Omental fat pad (tissue), 4 donors: ENCODE measurements at places on chromosomes 5 and 9.
A peak's percentile ranks its signal among the peaks of the same experiment; 100 is the strongest.

DNA sequence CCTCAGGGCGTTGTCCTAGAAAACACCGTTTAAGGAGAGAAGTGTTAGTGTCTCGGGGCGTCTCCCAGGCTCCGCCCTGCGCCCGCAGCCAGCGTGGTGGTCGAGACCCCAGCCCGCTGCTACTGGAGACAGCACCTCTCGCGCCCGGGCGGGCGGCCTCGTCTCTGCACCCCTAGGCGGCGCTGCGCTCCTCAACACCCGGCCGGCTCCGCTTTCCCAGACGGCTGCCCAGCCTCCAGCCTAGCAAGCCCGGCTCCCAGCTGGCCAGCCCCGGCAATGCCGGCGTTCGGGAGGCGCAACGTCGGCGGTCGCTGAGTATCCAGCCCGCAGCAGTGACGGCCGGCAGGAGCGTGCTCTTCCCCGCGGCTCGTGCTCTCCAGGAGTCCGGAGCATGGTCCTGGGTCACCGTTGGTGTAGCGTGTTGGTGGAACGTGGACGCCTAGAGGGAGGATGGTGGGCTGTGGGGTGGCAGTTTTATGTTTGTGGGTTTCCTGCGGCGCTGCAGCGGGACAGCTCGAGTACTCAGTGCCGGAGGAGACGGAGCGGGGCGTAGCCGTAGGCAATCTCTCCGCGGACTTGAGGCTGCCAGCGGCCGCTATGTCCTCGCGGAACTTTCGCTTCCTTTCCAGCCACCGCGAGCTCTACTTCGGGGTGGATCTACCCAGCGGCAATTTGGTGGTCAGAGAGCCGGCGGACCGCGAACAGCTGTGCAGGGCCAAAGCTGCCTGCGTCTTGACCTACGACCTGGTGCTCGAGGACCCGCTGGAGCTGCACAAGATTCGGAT, 536 bp downstream of the PCDHAC1 start:
- DNase-seq, result peak; percentile 63

GRCh38 chr5:124172389-124173003, 573.9 kb downstream of the ZNF608 start:
- DNase-seq, result no peak

DNA sequence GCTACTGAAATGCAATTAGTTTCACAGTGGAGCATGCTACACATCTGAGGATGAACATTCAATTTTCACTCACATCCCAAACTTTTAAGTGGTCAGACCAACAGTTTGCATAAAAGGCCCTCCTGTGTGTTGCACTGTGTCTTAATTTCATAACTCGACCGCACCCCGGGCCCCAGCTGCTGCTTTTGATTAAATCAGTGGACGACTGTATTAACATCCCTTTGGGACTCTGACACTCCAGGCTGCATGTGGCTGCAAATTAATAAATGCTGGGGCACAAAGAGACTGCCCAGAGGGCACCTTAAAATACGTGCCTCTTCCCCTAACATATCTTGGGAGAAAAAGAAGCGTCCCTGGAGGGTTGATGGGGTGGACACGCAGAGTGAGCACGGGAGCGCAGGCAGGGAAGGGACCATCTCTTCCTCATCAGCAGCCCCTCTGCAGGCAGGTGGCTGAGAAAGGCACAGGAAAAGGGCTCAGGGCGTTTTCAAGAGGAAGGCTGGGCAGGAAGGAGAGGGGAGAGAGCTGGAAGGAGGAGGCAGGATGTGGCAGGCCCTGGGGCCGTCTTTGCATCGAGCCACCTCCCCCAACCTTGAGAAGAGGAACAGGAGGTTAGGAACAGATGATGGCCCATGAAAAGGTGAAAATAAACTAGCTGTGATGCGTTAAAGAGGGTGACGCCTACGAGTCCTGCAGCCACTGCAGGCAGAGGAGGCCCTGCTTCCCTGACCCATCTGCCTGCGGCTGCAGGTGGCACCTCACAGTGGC, 18.6 kb downstream of the MED10 start:
- no peak for DNase-seq

GRCh38 chr9:129868872-129869486, 33.7 kb downstream of the USP20 start:
- no peak for DNase-seq

- DNase-seq, result no peak
Observed at GRCh38 chr5:92418341-92418740, 1035.2 kb upstream of the ARRDC3 start.

- DNase-seq, result no peak
Observed at GRCh38 chr5:139513852-139514485, 31.4 kb upstream of the STING1 start.

DNA sequence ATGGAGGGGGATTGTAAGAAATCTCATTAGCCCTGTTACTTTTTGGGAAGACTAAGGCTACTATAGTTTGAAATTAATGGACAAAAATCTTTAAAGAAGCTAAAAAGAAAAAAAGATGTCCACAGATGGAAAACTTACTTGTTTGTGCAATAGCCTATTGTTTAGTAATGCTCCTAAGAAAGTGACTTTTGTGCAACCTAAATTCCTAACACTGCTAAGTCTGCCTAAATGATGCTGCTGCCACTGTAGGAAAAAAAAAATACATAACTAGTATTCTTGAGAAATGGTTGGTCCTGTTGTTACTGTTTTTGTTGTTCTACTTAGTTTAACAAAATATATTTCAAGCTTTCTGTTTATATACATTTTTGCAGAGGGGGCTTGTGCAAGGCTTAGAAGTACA, 108.2 kb upstream of the NR3C1 start:
- DNase-seq, result no peak

GRCh38 chr5:56414066-56414465, 180.9 kb upstream of the ANKRD55 start:
- no peak for DNase-seq

GRCh38 chr9:120741191-120741590, 26.9 kb upstream of the MEGF9 start:
- DNase-seq, result no peak

GRCh38 chr9:35695943-35696401, 6.2 kb upstream of the TPM2 start:
- DNase-seq, result no peak

GRCh38 chr9:113886933-113887332, 10.8 kb downstream of the ZNF618 start:
- DNase-seq, result no peak

DNA sequence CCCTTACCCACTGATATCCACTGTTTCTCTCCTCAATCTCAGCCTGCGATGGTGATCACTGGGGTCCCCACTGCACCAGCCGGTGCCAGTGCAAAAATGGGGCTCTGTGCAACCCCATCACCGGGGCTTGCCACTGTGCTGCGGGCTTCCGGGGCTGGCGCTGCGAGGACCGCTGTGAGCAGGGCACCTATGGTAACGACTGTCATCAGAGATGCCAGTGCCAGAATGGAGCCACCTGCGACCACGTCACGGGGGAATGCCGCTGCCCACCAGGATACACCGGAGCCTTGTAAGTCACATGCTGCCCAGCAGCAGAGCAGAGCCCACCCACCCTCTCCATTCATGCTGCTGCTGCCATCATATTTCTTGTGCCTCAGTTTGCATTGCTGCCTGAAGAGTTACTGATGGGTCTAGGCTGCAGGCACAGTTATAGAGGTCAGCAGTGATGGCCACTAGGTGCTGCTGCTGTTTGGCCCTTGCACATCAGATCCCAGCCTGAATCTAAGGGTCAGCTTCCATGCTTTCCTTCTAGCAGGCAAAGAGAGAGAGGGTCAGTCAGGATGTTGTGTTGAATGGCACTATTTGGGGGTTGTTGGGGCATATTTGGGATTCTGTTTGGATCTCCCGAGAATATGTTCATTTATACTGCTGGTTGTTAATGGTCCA, 106.0 kb downstream of the MEGF10 start:
- no peak for DNase-seq

DNA sequence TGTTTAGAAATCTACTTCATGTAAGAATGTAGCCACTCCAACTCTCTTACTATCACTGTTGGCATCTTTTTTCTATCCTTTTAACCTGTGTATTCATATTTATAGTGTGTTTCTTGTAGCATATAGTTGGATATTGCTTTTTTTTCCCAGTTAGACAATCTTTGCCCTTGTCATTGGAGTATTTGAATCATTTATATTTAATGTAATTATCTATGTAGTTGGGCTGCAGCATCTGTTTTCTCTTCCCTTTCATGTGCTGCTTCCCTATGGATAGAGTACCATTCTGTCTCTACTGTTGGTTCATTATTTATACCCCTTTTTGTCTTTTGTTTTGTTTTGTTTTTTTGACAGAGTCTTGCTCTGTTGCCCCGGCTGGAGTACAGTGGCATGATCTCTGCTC, 45.2 kb upstream of the PPP2CA start:
- no peak for DNase-seq

DNA sequence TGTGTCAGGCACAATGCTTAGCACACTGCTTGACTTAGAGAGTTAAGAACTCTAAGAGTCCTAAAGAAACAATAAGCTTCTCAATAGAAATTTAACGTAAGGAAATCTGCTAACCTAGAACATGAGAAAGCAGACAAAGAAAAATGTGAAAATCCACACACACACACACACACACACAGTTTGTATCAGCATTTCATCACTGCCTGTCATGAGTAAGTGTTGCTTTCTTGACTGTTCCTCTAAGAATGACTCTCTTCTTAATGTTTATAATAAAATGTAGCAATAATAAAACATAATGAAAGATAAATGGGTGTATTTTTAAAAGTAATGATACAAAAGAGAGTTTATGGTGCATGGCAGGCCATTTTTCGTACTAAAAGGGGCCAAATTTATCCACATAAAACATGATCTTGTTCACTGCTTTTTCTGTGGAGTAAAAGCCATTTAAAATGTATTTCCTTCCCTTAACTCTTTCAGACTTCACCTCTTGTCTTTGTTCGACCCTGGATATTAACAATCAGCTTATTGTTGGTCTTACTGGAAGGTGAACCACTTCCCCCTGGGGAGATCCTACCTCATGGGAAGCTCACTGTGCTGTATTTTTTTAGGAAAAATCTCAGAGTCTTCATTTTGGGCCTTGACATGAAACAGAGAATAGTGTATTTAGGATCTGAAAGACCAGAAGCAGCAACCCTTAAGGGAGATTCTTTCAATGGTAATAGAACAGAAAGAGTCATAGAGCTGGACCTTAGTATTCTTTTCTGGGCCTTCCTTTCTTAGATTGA, 107.3 kb upstream of the ANKRD55 start:
- no peak for DNase-seq

DNA sequence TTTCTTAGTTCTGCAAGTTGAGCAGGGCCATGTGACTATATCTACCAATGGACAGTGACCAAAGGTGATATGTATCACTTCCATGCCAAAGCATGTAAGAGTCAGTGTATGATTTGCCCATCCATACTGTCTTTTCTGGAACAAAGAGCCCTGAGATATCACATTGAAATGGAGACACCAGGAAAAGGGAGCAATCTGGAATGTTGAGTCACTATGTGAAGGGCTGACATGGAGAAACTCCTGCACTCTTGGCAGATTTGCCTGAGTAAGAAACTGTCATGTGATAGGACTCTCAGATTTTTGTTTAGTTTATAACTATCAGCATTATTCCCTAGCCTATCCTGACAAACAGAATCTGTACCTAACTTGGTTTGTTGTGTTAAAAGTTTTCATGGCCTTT, 29.8 kb upstream of the TMEM161B start:
- DNase-seq, result no peak

DNA sequence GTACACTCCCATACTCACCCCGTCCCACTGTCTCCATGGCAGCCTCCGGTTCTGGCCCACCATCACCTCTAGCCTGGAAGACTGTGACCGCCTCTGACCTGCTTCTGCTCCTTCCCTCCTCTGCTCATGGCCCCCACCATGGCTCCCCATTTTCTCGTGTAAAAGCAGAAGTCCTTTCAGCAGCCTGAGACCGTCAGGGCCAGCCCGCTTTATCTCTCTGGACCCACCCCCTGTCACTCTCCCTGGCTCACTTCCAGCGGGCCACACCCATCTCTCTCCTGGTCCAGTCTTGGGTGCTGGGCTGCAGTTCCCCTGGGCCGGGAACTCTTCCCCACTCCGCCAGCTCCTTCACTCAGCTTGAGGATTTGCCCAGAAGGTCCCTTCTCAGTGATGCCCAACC, 96.0 kb upstream of the RUFY1 start:
- DNase-seq, result no peak

- no peak for DNase-seq
Observed at GRCh38 chr9:136722093-136722968, 10.0 kb downstream of the DIPK1B start.

GRCh38 chr5:140855772-140856674, at the start of gene PCDHA10:
TSS of gene PCDHA10 (plus strand) at chr5:140855897. CDS start at chr5:140856049, 152 bp downstream.
- DNase-seq, result no peak

DNA sequence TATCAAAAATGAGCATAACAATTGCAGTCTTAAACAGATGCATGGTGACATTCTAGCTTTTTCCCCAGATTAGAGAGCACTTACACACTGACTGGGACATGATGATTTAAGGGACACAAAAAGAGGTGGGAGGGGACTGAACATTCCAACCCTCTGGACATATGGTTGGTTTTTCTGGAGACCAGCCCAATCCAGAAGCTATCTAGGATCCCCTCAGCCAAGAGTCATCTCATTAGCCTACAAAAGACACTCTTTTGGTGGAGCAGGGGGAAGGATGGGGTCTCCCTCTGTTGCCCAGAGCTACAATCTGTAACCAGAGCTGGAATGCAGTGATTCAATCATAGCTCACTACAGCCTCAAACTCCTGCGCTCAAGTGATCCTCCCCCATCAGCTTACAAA, 97.3 kb upstream of the IQGAP2 start:
- no peak for DNase-seq

DNA sequence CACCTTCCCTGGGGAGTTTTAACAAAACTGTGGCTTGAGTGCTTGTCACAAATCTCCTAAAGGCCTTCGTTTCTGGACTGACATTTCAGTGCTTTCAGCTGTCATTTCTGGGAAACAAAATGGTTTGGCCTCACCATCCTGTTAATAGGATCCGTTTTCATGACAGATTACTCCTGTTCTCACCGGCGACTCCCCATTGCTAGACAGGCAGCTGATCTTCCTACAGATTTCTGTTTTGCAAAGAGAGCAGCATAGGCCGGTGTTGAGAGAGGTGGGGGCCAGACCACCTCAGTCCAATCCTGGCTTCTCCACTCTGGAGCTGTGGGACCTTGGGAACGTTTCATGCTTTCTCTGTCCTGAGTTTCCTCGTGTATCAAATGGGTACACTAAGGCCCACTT, 75.5 kb upstream of the OTULINL start:
- DNase-seq, result no peak

- no peak for DNase-seq
Observed at GRCh38 chr9:27925815-27926214, 352.5 kb upstream of the C9orf72 start.

DNA sequence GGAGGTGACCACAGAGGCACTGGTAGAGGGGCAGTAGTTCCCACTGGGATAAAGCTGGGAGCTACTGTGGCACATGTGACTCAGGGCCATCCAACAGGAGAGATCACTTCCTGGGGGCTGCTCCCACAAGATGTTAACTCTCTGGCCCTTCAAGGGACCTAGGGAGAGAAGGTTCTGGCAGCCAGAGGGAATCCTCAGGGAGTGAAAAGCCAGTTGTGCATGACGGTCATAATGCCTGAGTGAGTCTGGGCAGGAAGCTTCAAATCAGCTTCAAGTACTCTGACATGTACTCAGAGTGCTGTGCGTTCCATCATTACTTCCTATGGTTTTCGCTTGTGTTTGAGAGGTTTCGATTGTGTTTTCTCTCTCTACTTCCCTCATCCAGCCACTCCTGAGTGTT, 388.5 kb downstream of the GABRG2 start:
- no peak for DNase-seq

- DNase-seq, result no peak
Observed at GRCh38 chr9:72360324-72360723, 4.7 kb downstream of the ZFAND5 start.
